ENCODE measurements at places on chromosomes 11 and 22.

- DNase-seq = no peak
Observed at GRCh38 chr11:60348116-60348515, 21.1 kb downstream of the MS4A6E start.

DNA sequence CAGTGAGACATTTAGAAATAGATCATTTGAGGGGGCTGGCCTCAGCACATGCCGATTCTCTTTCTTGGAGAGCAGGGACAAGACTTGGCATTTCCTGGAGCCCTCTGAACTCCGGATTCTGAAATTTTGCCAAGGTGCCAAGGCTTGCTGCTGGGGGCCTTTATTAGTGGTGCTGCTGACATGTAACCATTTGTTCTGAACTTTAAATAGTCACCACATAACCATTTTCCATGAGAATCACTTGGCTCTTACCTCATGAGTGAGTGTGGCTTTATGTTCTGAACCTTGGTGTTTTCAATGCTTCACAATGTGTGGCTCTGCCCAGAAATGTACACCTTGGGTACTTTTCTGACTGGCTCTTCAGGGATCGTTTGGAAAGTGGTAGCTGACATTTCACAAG lies 33.3 kb downstream of the SYT13 start:
- DNase-seq = no peak

GRCh38 chr22:38398609-38399461 lies 56.2 kb downstream of the KCNJ4 start:
- peak; percentile 68 for DNase-seq

GRCh38 chr11:57288771-57289579 lies 35.8 kb downstream of the TNKS1BP1 start:
- no peak for DNase-seq

GRCh38 chr11:114308689-114309089 lies 12.5 kb downstream of the NNMT start:
- no peak for DNase-seq

DNA sequence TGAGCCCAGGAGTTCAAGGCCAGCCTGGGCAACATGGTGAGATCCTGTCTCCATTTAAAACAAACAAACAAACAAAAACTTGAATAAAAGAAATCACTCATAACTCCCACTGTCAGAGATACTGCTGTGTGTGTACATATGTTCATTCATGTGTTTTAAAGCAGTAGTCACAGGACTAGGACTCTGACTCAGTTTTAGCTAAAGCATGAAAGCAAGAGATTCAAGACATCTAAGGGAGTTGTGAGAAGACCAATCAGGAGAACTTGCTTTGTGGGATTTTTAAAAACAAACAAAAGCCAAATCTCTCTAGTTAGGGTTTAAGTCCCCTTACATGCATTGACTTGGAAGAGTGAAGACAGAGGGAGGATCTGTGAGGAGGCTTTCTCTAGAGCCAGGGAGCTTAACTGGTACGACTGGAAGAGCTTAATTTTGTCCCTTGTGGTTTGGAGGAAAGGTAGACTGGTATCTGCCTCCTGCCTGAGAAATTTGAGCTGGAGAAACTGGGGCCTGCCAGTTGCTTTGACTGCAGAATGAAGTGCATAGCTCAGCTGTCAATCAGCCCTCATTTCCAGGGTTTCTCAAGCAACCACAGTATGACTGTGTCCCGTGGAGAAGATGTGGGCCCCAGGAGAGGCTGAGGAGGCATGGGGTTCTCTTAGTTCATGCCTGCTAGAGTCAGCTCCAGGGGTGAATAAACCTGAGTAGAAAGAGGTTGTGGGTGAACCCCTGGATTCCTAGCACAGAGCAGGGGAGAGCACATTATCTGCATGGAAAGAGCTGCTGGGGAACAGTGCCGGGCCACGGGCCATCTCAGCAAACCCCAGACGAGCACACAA lies 30.6 kb downstream of the EXPH5 start:
- no peak for DNase-seq

DNA sequence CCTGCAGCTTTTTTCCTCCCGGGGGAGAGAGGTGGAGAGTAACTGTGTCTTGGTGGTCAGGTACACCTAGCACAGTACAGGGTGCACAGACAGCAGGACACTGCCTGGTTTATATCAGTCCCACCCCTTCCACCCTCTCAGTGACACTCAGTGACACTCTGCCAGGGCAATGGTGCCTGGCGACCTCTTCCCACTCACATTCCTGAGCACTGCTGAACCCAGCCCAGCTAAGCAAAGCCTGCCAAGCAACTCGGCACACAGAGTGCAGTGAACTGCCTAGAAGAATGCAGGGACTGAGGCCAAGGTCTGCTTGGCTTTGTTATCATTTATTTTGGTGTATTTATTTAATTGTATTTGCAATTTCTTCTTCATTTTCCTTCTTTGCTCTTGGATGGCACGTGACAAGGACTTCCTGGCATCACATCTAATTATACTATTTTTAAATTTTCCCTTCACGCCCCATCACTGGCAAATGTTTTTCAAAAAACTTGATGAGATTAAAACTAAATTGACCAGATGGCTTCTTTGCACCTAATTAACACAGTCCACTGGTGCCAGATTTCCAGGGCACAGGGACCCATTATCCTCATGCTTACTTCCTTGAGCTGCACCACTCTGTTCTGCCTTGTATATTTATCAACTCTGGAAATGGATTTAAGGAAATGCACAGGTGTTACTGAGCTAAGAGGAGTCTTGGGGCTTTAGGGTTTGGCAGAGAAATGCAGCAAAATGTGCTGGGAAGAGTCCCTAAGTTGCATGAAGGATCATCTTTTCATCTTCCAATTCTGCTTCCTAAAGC lies 205.6 kb downstream of the ADAMTS15 start:
- no peak for DNase-seq

- DNase-seq = no peak
Observed at GRCh38 chr11:9680028-9680427, 16.2 kb downstream of the SWAP70 start.

DNA sequence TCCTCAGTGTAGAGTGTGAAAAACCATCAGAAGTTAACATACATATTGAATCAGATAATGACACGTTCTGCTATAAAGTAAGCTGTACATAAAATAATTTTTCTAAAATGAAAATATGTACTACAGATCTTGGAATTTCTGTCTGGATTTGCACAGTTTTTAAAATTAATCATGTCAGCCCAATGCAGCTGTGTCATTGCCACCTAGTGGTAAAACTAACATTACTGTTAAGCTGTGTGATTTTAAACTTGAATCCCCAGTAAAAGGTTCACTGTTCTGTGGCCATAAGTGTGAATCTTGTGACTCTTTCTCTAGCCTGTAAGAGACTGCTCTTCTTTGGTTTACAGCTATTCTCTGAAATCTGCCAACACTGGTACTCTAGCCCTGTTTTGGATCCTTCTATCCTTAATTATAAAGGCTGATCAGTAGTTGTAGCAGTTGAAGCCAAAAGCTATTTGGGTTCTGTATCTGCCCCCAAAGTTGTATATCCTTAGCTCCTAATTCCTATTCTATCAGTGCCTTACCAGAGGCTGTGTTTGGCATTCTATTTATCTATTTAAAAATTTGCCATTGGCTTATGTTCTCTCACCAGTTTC lies 4.0 kb downstream of the JRKL start:
- DNase-seq = no peak

GRCh38 chr11:34411791-34412190 lies 26.9 kb upstream of the CAT start:
- DNase-seq = no peak

DNA sequence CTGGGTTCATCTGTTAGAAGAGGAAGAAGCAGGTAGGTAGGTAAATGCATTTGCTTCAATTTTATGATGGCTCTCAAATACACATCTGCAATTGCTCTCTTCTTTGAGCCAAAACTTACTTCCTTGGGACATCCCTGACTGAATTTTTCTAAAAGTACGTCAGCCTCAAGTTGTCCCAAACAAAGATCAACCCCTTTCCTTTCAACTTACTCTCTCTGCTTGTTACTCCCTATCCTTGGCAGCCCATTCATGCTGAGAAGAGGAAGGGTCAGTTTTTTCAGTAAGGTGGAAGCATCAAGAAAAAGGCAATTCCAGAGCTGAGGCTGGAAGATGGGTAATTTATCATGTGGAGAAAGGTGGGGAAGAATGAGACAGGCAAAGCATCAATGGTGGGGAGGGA lies 111.2 kb downstream of the LRRC32 start:
- no peak for DNase-seq

DNA sequence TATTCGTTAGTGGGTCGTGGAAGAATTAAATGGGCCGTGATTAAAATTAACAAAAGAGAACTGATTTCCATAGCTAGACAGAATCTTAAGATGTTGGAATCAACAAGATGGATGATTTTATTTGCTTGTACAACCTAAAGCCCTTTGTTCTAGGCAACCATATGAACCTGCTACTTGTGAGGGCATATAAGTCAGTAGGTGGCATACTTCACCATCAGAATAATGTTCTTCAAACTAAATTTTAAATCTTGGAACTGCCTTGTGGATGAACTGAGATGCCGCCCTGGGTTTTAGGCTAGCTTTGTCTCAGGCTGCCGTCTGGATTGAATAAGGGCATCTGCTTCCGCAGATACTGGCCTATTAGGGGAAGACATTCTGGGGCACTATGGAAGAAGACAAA lies 40.9 kb downstream of the CSRP3 start:
- DNase-seq = no peak

GRCh38 chr22:49433717-49434611 lies 393.7 kb downstream of the BRD1 start:
- DNase-seq = no peak

- DNase-seq = no peak
Observed at GRCh38 chr11:107780136-107780535, 68.3 kb upstream of the SLN start.

DNA sequence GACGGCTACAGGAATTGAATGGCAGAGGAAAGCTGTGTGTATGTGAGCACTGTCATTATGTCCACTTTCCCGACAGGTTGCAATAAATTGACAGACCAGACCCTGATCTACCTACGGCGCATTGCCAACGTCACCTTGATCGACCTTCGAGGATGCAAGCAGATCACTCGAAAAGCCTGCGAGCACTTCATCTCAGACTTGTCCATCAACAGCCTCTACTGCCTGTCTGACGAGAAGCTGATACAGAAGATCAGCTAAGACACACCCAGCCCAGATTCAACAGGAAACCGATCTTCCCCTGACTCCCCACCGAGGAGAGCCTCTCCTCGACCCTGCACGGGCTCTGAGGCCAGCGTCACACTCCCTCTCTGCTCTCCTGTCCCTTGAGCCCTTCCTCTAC lies 11.5 kb upstream of the GRK2 start:
- DNase-seq = no peak

DNA sequence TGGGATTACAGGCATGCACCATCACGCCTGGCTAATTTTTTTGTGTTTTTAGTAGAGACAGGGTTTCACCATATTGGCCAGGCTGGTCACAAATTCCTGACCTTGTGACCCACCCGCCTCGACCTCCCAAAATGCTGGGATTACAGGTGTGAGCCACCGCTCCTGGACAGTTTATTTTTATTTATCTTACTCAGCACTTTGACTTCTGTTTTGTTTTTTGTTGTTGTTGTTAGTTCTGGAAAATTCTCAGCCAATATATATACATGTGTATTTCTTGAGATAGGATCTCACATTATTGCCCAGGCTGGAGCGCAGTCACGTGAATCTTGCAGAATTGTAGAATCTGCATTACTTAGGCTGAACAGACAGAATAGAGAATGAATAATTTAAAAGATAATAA lies 107.6 kb downstream of the CSTPP1 start:
- DNase-seq = no peak

GRCh38 chr22:25402501-25403283 lies 161.8 kb upstream of the GRK3 start:
- no peak for DNase-seq

- peak; percentile 49 for DNase-seq
Observed at GRCh38 chr11:60987577-60988277, 16.2 kb downstream of the CD6 start.

DNA sequence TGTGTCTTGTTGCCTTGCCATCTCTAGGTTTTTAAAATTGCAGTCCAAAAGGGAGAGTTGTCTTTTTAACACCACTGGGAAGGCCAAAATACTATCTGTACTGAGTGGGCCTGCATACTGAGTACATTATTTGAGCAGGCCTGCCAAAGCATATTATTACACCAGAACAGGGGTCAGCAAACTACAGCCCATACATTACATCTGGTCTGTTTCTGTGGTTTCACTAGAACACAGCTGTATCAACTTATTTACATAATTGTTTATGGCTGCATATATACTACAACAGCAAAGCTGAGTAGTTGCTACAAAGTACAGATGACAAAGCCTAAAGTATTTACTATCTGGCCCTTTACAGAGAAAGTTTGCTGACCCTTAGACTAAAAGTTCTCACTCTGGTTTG lies 74.0 kb downstream of the USP35 start:
- no peak for DNase-seq

GRCh38 chr11:3614742-3615171 lies 27.0 kb downstream of the ART5 start:
- peak; percentile 18 for DNase-seq

DNA sequence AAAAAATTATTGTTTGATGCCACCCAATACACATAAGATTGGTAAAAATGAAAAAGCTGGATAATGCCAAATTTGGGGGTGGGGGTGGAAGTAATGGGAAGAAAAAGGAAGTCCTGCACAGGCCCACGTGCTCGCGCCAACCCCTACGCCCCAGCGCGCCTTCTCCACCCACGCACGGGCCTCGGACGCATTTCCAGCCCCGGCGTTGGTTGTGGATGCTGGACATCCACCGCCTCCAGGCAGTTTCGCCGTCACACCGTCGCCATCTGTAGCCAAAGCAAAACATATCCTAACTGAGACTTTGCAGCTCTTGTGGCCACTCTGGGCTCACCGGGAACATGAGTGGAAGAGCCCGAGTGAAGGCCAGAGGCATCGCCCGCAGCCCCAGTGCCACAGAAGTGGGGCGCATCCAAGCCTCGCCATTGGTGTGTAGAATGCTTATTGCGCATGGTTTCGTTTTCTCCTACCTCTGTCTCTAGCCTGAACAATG lies at the start of gene PIWIL4:
TSS of gene PIWIL4 (plus strand) at position 188 of the 490 bp plus-strand sequence. CDS start at position 339, 151 bp downstream.
- DNase-seq = no peak

DNA sequence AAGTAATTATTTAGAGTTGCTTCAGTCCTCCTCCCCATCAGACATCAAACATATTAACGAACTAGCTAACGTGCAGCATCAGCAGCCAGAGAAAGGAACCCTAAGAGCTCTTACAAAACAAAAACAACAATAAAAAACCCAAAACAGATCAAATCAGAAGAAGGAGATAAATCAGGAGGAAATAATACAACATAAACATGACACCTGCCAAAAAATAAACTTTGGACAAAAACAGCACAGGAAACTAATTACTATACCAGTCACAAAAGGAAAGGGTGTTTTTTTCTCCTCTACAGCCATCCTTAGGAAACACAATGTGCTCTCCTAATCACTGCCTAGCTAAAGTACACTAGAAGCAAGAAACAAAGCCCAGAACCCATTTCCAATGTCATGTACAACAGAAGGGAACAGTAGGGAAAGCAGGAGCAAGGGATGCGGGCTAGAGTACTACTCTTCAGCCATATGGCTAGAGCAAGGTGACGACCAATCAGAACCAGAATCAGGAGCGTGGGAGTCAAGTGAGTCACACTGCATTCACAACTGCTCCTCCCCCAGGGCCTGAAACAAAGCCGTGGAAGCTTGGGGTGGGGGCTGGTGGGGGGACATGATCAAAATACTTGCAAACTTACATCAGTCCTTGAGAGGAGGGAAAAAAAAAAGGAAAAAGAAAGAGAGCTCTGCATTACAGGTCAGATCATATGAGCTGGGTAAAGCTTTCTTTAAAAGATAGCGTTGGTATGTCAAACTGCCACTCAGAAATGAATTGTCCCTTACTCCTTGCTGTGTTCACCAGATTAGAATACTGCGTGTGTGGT lies 60.4 kb downstream of the LARGE2 start:
- DNase-seq = peak; percentile 19
